ENCODE measurements at places on chromosomes 4 and X.

DNA sequence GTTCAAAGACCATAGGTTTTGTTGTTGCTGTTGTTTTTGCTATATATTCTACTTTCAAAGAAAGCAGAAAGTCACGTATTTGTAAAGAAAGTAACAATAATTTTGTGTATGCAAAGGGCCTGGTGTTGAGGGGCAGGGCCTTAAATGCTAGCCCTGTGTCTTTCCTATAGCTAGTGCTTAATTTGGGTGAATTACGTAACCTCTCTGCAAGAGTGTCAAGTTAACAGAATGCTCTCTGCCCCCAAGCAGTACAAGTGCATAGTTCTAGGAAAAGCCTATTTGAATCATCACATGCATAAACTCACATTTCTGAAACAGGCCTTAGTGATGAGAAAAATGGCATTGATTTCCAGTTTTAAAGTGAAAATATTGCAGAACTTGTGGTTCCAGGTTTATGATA, 663.6 kb downstream of the STIM2 start:
- no peak for DNase-seq

DNA sequence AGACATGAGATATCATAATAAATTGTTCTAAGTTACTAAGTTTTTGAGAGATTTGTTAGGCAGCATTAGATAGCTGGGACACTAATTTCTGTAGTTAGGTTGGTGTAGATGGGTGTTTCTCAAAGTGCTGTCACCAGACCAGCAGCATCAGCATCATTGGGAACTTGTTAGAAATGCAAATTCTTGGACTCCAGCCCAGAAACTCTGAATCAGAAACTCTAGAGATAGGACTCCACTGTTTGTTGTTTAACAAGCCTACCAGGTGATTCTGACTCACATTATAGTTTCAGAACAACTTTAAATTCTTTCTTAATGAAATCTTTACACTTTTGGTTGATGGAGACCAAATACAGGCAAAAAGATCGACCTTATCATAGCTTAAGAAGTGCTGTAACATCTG, 173.7 kb downstream of the PABPC4L start:
- no peak for DNase-seq

- no peak for DNase-seq
These were observed 89.3 kb upstream of the SRD5A3 start for GRCh38 chr4:55256787-55257186.

- DNase-seq = no peak
These were observed 54.7 kb downstream of the CD38 start for GRCh38 chr4:15832523-15833451.

GRCh38 chr4:137621056-137621455, 88.8 kb upstream of the PCDH18 start:
- DNase-seq = no peak

DNA sequence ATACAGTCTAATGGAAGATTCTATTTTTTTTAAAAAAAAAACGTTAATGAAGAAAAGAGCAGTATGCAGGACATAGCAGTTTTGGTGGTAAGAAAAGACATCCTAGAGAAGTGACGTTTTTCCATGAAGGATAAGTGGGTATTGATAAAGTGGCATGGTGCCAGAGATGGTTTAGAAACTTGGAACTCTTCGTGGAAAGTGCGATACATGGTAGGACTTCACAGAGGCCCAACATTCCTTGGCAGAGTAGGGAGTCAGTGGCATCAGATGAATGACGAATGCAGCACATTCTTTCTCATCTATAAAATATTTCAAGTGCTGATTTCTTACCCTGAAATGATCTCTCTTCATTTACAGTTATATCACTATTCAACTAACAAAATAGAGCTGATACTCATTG, 298.7 kb downstream of the CCSER1 start:
- DNase-seq = no peak

GRCh38 chr4:15040916-15041463, 38.7 kb downstream of the CPEB2 start:
- DNase-seq = no peak

DNA sequence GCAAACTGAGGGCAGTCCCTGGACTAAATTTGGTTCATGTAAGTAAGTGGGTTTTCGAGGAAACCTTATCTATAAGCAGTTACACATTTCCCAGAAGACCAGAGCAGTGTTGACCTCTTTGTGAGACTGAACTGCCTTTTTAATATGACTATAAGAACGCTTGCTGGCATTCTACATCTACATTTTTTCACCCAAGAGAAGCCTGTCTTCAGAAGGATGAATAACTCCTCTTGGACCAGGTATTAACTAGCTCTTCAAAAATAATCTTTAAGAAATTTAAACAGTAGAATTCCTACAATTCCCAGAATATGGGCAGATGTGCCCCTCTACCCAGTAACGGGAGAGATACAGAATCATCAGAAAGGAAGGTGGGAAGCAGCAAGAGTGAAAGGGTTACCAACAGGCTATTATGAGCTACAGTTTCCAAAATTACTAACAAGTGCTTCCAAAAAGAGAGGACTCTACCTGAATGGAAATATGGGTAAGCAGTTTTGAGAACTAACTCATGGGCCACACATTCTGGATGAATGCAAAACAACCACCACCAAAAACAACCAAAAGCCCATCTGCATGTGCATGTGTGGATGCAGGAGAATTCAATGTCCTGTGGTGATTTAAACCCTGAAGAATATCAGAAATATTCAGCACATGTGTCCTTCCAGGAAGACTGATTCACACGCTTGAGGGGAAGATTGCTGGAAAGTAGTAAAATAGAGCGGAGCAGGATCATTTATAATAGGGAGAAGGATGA, 17.4 kb downstream of the BBS12 start:
- DNase-seq = no peak

- DNase-seq = no peak
These were observed 171.9 kb downstream of the DKK2 start for GRCh38 chr4:106864231-106864630.

DNA sequence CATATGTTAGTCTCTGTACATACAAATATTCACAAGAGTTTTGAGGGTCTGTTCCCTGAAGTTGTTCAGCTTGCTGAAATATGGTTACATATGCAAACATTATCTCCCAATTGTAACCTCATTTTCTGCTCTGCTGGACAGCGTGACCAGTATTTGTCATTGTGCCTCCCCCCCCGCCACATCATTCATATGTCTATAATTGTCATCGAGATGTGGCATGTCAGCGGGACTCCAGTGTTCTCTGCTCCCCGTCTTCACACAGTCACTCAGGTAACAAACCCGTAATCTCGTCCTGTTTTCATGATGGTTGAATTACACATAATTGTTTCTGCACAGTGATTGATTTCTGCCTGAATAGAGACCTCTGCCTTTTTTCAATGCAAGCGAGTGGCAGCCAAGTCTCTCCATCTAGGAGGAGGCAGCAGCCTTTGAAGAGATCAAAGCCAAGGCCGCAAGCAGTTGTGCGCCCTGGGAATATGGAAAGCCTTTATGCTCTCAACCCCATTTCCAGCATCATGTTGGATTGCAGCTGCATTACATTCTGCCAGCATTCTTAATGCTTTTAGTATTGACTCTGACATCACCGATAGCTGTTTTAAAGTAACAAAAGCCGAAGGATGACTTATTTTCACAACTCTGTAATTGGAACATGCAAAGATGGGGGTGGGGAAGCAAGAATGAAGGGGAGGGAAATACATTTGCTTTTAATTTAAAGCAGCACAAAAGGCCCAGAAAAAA, 27.4 kb downstream of the LEF1 start:
- DNase-seq = no peak

DNA sequence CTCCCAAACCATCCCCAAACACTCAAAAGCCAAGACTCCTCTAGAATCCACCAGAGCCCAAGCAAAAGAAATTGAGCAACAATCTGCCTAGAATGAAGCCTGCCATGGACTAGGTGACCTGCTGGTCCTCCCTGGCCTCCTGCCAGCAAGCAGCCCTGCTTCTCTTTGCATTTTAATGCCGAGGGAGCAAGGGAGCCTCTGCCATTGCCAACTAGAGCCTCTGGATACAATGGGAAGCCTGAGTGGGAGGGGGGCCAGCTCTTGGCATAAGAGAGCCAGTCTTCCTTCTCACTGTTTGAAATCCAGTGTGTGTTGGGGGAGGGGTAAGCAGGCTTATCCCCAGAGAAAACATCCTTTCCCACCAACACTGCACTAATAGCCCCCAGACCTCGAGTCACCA, 1.5 kb upstream of the GDPD2 start:
- no peak for DNase-seq

DNA sequence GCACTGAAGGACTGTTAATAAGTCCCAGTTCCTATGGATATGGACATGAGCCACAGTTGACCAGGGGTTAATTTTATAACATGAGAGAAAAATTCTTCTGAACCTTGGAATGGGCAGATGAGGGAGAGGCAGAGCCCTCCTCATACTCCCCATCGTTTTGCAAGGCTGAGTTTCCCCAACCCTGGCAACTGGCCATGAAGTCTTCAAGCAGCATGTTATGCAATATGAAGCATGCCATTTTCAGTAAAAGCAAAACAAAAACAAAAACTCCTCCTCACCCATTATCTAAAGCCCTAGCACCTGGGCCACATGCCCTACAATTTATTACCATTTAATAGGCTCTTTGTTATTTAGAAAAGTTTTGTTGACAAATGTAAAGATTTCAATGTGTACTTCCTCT, 64.5 kb downstream of the GPC4 start:
- DNase-seq = no peak

DNA sequence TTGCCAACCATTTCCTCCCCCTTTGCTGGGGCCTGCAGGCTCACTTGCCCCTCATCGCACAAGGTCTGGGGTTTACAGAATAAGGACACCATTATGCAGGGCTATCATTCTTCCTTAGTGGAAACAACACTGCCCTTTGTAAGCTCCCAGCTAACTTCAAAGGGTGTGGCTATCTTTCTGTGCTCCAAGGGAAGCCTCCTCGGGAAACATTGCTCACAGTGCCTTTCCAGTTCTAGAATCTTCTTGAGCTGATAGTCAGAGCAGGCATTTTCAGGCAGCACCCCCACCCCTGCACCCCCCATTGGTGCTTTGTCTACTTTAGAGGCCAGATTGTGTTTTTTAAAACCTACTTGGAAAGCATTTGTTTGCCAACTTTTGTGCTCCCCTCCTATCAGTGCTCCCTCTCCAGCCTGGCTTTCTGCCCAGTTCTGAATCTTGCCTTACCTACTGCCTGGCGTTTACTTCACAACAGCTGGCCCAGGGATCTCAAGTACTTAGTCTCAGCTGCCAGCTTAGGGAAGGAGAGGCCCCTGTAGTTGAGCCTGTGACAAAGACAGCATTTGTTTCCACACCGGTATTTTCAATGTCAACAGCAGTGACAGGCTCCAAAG, 53.5 kb downstream of the PLAC1 start:
- no peak for DNase-seq

DNA sequence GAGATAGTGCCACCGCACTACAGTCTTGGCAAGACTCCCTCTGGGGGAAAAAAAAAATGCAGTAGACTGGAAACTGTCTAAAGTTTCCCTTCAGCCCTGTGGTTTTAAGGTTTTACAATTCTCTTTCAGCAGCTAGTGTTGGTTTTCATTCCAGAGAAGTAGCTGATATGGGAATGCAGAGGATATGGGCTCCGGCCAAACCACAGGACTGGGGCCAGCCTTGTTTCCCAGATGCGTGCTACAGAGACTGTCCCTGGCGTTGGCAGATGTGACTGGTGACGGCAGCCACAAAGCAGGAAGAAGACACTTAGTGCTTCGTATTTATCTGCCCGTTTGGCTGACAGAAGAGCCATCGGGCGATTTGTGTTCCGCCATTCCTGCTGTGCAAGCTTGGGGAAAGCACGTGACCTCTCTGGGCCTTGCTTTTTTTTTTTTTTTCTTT, 43.2 kb downstream of the ZBTB49 start:
- DNase-seq = no peak

DNA sequence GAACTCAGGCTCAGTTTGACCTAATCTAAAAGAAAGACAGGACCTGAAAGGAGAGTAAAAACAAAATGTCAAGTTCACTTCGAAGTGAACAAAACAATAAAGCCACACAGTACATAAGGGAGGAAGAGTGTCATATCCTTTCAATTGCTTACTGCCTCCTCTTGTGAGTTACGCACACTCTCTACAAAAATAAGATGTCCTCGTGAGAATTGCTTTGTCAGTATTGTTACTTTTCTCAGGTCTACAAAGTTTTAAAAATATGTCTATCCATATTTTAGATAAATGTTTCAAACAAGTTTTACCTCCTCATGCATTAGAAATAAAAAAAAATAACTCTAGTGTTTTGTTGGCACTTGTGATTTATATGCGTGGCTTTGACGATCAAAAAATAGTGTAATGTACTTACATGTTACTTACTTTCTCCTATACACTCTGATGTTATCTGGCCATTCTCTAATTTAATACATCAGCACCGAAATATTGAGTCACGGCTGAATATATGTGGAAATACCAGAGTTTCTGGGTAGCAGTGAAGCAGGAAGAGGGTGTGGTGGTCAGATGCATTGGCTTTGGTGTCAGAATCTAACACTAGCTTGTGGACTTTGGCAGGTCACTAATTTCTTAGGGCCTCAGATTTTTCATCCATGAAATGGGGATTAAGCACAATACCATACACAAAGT, 8.1 kb upstream of the MRPL1 start:
- peak; percentile 46 for DNase-seq

- no peak for DNase-seq
These were observed 145.1 kb downstream of the CAMK2D start for GRCh38 chr4:113616443-113616842.

GRCh38 chrX:50448565-50448964, 22.1 kb downstream of the DGKK start:
- no peak for DNase-seq

DNA sequence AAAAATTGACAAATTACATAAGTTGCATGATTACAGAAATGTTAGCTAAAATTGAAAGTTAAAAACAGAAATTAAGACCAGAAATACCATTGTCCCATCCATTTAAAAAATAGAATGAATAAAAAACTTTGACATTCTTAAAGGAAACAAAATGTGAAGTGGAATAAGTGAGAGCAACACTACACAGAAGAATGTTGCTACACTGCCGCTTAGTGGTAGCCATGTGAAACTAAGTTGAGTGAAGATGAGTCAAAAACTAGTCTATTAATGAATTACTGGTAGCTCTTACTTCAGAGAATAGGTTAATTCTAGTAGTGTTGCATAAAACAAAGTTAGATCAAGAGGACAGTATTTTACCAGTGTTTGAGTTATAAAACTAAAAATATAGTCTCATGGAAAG, 571.0 kb upstream of the KLHL4 start:
- no peak for DNase-seq
